ENCODE measurements at places on chromosomes 3 and 15.

- DNase-seq: no peak
These were observed 302.7 kb upstream of the KCNMB2 start for GRCh38 chr3:178233371-178234071.

DNA sequence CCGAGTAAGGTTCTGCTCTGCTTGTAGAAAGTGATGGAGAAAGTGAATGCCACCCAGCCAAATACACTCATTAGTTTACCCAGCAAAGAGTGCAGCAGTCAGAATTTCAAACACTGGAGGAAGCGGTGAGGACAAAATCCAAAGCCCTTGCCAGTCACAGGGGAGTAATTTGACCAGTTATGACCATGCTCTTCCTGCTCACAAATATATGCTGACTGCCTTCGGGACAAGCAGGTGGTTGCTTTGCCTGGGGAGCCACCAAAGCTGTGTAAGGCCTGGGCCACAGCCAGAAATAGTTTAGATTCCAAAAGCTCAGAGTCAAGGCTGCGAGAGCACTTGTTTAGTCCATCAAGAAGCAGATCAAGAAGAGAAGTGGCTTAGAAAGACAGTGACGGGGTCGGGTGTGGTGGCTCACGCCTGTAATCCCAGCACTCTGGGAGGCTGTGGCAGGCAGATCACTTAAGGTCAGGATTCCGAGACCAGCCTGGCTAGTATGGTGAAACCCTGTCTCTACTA, 51.0 kb upstream of the ATP13A3 start:
- no peak for DNase-seq

GRCh38 chr3:55480911-55481743, 6.0 kb downstream of the WNT5A start:
- no peak for DNase-seq

DNA sequence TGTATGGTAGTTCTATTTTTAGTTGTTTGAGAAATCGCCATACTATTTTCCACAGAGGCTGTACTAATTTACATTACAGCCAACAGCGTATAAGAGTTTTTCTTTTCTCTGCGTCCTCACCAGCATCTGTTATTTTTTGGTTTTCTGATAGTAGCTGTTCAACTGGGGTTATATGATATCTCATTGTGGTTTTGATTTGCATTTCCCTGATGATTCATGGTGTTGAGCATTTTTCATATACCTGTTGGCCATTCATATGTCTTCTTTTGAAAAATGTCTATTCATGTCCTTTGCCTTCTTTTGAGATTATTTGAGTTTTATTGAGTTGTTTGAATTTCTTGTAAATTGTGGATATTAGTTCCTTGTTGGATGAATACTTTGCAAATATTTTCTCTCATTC, 114.6 kb downstream of the LRRK1 start:
- no peak for DNase-seq

GRCh38 chr3:178417736-178418135, 118.5 kb upstream of the KCNMB2 start:
- DNase-seq: no peak

GRCh38 chr3:161508852-161509477, 12.4 kb downstream of the OTOL1 start:
- no peak for DNase-seq

DNA sequence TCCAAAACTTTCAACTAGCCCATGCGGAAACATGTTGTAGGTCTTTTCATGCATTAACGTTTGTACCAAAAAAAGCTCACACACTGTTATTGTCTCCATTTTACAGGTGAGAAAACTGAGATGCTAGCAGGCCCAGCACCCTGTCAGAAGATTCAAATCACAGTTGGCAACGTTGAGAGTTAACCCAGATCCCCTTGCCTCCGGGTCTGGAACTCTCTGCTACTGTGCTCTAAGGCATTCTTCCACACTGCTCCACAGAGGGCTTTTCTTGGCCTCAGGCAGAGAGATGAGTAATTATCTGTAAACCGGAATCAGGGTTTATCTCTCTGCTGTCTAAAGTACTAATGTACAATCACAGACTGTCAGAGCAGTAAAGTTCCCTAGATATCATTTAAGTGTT, 186.0 kb upstream of the LPP start:
- DNase-seq: no peak

- no peak for DNase-seq
These were observed 538.1 kb upstream of the ATP11B start for GRCh38 chr3:182255158-182255557.

DNA sequence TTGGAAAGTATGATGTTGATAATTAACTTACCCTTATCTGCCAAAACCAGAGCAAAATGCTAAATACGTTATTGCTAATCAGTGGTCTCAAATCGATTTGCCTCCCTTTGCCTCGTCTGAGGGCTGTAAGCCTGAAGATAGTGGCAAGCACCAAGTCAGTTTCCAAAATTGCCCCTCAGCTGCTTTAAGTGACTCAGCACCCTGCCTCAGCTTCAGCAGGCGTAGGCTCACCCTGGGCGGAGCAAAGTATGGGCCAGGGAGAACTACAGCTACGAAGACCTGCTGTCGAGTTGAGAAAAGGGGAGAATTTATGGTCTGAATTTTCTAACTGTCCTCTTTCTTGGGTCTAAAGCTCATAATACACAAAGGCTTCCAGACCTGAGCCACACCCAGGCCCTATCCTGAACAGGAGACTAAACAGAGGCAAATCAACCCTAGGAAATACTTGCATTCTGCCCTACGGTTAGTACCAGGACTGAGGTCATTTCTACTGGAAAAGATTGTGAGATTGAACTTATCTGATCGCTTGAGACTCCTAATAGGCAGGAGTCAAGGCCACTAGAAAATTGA, 59.7 kb downstream of the DCUN1D1 start:
- DNase-seq: no peak

- no peak for DNase-seq
These were observed 150.2 kb downstream of the KLF13 start for GRCh38 chr15:31476866-31477265.

GRCh38 chr3:182533394-182533793, 259.9 kb upstream of the ATP11B start:
- DNase-seq: no peak

DNA sequence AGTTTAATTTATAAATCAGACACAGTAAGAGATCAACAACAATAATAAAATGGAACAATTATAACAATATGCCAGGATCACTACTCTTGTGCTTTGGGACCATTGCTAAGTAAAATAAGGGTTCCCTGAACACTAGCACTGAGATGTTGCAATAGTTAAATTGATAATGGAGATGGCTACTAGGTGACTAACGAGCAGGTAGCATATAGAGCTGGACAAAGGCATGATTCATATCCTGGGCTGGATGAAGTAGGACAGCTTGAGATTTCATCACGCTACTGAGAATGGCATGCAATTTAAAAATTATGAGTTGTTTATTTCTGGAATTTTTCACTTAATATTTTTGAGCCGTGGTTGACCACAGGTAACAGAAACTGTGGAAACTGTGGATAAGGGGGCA, 20.7 kb upstream of the MYZAP start:
- no peak for DNase-seq

- DNase-seq: no peak
These were observed 24.2 kb upstream of the GALNT15 start for GRCh38 chr3:16150285-16150684.

- no peak for DNase-seq
These were observed 33.5 kb upstream of the SPATA12 start for GRCh38 chr3:57026944-57027343.

- no peak for DNase-seq
These were observed 37.8 kb downstream of the PTH1R start for GRCh38 chr3:46915297-46915822.

- no peak for DNase-seq
These were observed 75.9 kb downstream of the RAB7A start for GRCh38 chr3:128801779-128802380.

GRCh38 chr3:127419641-127420553, 132.1 kb upstream of the PRR20G start:
- no peak for DNase-seq

DNA sequence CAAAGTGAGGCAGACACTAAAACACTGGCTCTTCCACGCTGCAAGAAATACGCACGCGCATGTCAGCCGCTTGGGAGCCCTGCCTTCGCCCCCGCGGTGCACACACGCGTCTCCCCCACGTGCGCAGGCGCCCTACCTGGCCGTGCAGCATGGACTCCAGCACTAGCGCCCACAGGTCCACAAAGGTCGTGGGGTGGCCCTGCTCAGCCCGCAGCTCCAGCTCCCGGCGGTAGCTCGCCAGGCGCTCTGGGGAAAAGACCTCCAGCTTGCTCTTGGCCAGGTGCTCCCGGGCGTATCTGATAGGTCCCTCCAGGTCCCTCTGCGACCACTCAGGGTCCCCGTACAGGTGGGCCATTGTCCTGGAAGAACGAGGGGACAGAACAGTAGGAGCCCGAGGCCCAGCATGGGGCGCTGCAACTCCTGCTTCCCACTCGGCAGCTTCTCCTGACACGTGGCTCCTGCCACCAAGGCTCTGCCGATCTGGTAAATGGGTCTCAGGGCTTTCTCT, 14.9 kb downstream of the PLA2G4D start:
- no peak for DNase-seq

GRCh38 chr15:55267401-55268175, 22.0 kb downstream of the RAB27A start:
- peak; percentile 65 for DNase-seq

- no peak for DNase-seq
These were observed 333.5 kb upstream of the AZI2 start for GRCh38 chr3:28682121-28682520.

DNA sequence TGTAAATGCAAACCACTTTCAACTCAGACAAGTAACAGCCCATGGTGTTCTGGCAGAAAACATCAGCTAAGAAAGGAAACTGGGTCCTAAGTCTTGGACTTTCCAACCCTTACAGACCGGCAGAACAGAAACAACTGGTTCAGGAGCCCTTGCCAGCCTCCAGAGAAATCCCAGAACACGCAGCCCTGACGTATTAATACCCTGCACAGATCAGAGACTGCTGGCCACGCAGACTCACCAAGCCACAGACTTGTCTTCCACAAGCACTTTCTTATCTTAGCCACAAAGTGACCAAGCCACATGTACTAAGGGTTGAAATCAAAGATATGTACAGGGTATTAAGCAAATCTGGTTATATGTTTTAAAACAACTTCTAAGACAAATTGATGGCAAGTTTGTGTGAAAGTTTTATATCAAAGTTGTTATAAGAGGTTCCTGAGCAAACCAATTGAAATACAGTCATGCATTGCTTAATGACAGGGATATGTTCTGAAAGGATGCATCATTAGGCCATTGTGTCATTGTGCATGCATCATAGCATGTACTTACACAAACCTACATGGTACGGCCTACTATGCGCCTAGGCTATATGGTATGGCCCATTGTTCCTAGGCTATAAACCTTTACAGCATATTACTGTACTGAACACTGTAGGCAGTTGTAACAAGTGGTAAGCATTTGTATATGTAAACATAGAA, 36.8 kb downstream of the BTD start:
- DNase-seq: no peak

- DNase-seq: no peak
These were observed 127.1 kb downstream of the FMN1 start for GRCh38 chr15:33067456-33067855.

DNA sequence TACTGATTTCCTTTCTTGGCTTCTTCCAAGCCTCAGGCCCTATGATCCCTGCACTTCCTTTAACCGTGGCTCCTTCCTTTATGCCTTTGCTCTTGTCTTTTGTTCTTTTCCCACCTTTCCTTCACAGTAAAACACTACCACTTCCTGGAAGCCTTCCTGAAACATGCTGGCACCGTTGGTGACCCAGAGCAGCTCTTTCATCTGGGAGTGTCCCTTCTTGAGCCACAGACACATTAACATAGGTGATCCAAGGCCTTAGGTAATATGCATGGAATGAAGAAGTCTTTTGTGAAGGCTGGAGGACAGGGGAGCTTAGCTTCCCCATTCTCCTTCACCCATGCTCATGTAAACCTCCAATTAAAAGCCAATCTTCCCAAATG, 39.4 kb downstream of the AMOTL2 start:
- DNase-seq: no peak

GRCh38 chr3:135674508-135674907, 291.0 kb upstream of the PPP2R3A start:
- no peak for DNase-seq

- DNase-seq: no peak
These were observed 10.1 kb upstream of the MINDY2 start for GRCh38 chr15:58761010-58761388.

GRCh38 chr3:62416144-62416543, 42.8 kb upstream of the FEZF2 start:
- DNase-seq: no peak

DNA sequence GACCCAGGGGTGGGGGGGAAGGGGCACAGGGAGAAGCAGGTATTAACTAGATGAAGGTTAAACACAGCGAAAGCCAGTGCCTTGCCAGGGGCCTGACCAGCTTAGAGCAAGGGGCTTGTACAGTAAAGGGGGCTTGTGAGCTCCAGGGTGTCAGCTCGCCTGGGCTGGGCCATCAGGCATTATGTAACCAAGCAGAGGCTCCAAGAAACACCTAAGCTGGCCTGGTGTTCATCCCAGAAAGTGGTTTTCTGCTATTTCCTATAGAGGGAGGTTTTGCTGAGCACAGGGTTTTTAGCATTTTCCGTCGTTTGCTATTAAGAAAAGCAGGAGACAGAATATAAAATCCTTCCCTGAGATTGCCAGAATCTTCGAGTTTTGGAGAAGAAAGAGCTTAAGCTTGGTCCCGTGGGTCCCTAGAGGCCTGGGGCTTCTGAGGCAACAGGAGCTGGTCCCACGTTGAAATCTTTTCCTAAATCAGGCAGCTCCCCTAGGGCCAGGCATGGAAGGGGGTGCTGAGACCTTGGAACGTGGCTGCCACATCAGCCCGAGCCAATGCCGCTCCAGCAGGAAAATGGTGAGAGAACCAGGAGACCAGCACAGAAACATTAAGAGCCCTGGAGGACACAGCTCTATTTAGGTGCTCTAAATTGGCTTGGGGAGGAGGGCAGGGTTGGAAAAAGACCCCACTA, 71.4 kb downstream of the ISG20 start:
- no peak for DNase-seq

DNA sequence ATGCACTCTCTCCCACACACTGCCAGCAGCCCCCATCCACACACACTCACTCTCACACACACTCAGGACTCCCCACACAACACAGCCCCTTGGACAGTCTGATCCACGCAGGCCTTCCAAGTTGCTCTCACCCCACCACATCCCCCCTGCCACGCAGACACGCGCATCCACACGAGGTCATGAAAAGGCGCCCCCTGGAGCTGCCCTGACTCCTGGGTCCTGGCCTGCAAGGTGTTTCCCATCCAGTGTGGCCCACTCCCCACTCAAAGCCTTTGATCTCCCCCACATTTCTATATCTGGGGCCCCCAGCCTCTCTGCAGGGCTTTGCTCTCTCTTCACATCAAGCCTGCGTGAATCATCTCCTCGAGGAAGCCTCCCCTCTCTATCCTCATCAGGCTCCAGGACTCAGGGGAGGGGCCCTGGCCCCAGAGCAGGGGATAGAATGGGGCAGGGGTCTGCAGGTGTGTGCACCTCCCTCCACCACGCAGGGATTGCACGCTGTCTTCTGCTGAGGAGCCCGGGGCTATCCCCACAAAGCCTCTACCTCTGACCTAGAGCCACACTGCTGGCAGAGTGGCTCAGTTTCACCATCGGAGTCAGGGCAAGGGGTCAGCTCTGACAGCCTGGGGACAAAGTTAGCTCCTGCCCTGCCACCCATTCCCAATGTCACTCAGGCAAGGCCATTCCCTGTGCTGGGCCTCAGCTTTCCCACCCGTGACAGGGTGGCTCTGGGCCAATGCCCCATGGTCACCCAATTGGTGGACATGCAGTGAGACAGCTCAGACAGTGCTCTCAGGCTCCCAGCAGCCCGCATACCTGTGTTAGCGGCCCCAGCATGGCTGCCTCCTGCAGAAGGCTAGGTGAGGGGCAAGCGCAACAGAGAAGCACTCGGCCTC, 6.4 kb downstream of the MYL3 start:
- no peak for DNase-seq
